ENCODE measurements at places on chromosomes 2 and 18.

DNA sequence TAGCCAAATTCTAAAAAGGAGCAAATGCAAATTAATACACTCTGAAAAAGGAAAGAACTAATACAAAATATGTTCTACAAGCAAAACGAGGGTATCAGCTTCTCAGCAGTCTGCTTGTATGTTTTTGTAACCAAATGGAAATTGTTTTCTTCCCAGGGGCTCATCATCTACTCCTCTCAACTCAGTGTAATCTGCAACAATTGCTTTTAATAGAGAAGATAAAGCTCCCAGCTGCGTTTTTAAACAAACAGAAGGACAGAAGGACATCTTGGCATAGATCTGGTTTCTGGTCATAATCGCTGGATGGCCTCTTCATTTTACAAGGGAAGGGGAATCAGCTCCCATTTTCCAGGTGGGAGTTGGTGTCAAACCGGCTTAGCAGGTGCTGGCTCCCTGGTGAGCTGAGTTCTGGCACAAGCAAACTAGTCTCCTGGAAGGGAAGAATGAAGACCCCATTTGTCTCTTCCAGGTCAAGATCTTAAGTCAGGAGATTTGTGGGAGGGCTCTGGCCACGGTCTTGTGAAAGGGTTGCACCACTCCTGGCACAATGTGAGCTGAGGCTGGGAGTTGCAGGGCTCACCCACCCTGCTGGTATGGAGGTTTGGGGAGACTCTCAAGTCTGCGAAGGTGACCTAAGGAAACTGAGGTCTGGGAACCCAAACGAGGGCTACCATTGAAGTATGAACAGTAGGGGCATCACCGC lies 41.6 kb downstream of the NPPC start:
- DNase-seq, result no peak

GRCh38 chr2:217327953-217328621 lies 468.2 kb upstream of the TNP1 start:
- DNase-seq, result no peak

GRCh38 chr2:189437926-189438325 lies 3.3 kb upstream of the WDR75 start:
- no peak for DNase-seq

GRCh38 chr2:7007488-7007845 lies 90.3 kb downstream of the RNF144A start:
- DNase-seq, result no peak

DNA sequence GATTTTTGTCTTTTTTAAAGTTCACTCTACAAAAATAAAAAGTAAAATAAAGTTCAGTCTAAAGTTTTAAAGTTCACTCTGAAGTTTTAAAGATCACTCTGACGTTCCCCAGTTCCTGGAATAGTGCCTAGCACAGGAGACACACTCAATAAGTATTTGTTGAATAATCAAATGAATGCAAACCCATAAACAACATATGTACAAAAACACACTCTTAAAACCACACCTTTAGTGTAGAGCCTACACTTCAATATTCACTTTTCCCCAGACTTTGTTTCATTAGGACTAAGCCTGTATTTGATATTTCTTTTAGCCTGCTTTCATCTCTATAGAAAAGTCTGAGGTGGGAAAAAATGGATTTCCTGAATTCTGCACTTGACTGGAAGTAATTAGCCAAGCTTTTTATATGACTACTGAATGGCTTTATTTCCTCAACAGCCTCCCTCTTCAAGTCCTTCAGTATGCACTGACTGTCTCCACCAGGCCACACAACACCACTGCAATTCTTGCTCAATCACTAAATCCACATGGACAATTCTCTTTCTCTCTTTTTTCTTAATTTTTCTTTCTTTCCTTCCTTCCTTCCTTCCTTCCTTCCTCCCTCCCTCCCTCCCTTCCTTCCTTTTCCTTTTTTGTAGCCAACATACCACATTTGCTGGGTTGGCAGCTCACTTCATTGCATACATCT lies 104.6 kb downstream of the SS18 start:
- DNase-seq, result no peak

GRCh38 chr2:29114946-29115609 lies at the start of gene CLIP4:
CLIP4 (plus strand) TSS chr2:29115415; CDS start chr2:29121389, 5,974 bp downstream.
- peak; percentile 77 for DNase-seq

DNA sequence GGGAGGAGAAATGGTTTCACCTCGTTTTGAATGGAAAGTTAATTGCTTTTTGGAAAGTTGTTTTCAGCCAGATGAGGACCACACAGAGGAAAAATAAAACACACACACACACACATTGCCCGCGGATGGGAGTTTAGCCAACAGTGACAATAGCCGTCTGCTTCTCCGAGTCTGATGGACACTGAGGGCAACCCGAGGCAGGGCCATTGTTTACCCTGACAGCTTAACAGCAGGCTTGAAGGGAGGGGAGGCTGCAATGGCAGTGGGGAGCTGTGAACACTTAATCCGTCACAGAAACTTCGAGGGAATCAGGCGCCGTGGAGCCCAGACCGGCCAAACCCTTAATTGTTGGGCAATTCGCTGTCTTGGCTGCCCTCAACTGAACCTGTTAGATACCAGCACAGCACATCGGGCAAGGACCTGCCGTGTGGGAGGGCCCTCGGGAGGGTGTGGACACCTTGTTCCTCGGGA lies 145.9 kb downstream of the ACKR3 start:
- DNase-seq, result no peak

GRCh38 chr2:176161825-176162626 lies 4.9 kb downstream of the HOXD3 start:
- DNase-seq, result no peak

DNA sequence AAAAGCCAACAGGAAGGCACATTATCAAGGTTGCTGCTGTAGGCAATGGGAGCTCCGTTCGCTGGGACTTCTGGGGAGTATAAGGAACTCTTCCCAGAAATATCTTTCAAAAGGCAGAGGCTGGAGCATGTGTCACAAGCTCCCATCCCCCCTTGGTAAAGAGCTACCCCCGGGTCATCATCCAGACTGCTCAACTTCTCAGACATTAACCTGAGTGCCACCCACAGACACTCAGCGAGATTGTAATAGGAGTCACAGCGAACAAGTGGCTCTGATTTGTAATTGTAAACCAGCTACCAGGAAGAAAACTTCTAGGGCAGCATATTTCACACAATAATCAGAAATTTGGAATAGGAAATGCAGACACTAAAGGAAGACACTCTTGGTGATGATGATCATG lies 290.2 kb upstream of the PARD3B start:
- no peak for DNase-seq

DNA sequence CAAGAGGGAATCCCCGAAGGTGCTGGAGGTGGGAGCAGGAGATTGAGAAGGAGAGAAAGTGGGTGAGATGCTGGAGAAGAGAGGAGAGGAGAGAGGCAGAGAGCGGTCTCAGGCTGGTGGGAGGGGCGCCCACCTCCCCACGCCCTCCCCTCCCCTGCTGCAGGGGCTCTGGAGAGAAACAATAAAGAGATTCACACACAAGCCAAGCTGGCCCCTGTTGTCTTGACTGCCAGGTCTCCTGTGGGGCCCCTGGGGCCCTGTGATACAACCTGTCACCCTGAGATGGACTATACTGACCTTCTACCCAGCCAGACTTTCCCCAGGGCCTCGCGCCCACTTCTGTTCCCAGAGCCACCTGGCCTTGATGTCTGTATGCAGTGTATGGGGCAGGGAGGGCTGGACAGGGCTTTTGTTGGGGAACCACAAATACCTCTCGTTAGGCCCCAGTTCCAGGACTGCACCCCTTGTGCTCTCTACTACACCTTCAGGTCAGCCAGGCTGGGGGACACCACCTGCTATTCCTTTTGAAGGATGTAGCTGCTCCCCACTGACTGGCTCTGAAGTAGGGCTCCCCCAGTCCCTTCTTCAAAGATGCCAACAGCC lies 8.0 kb upstream of the SPEG start:
- no peak for DNase-seq

DNA sequence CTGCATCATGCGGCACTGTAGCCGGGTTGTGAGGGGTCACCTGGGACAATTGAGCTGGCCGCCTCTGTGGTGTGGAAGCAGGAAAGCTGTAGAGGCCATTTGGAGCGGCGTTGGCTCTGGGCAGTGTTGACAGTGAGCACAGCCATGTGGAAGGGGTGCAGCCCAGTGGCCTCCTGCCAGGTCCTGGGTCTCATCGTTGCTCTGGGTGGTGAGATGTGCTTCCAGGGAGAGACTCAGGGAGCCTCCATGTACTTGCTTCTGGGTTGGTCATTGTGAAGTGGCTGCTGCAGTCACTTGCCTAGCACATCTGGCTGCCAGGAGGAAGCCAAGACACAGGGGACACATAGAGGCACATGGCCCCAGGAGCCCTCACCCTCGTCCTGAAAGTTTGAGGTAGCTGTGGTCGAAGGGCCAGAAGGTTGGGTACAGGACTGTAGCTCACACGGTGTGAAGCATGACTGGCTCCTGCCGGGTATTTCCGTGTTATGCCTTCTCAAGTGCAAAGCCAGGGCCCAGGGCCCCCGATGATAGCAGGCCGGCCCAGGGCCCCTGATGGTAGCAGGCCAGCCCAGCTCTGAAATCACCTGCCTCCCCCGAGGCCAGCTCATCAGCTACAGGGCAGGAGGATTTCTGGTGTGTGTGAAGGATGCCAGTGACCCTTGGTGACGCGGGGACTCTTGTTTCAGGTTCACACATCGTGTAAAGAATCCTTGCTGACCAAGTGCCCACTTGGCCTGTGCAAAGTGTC lies 82.6 kb downstream of the DGKD start:
- DNase-seq, result no peak

GRCh38 chr2:184769686-184770085 lies 171.4 kb downstream of the ZNF804A start:
- no peak for DNase-seq

DNA sequence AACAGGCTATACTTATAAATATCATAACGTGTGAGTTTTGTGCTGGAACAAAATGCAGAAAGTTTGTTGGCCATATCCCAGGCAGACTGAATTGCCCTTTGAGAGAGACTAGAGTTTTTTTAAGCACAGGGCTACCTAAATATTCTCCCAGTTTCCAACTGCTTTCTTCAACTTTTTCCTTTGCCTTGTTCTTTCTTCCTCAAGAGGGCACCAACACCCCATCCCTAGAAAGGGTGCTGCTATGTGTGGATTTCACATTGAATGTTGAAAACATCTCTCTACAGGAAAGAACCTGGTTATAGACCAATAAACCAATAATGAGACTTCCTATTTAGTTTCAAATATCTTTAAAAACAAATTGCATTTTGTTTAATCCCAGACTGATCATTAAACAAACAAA lies 87.9 kb downstream of the ICOS start:
- no peak for DNase-seq

GRCh38 chr18:9869715-9870430 lies 15.9 kb upstream of the TXNDC2 start:
- DNase-seq, result no peak

GRCh38 chr2:2723064-2723463 lies 392.0 kb upstream of the MYT1L start:
- DNase-seq, result no peak

- no peak for DNase-seq
These were observed 95.1 kb upstream of the L3MBTL4 start for GRCh38 chr18:6509832-6510231.

DNA sequence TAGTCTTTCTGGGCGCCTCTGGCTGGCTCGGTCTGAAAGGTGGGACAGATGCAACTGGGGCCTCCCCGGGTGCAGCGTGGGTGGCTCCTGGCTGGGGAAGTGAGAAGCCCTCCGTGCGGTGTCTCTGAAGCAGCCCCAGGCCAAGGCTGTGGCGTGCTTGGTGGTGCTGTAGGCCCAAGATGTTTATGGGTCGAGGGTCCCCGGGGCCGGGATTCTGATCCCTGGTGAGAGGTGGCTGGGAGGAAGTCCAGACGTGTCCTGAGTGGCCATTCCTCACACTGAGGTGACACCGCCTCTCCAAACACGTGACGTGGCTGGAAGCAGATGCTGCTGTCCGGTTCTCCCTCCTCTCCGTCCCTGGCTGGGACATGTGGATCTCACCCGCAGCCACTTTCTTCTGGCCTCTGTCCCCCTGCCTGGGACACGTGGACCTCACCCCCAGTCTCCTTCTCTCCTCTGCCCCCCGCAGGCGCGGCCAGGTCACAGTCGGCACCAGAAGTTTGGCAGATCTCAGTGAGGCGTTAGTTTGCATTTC lies 12.6 kb downstream of the RTP5 start:
- DNase-seq, result peak; percentile 82

DNA sequence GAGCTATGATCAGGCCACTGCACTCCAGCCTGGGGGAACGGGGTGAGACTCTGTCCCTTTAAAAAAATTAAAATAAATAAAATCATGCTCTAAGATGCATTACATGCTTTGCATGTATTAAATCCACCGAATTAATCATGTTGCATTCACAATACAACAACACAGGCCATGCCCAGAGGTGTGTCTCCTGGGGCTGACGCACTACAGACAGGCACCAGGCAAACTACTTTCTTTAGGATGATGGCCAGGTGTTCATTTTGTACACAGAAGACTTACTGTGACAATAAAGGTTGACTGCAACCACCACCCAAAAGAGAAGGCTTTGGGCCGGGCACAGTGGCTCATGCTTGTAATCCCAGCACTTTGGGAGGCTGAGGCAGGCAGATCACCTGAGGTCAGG lies 226.8 kb upstream of the PXDN start:
- no peak for DNase-seq

DNA sequence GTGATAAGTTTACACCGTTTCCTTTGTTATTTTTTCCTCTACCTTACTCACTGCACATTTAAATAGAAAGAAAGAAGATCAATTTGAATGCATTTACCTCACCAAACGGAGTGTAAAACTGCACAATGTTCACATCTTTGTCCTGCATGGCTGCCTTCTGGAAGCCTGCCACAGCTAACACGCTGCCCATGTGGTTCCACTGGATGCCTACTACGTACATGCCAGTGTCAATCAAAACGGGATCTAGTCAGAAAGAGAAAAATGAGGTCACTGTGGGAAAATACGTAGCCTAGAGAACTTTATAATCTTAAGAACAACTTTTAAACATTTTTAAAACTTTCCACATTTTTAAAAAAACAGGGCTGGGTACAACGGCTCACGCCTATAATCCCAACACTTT lies 16.4 kb downstream of the WDR35 start:
- no peak for DNase-seq

DNA sequence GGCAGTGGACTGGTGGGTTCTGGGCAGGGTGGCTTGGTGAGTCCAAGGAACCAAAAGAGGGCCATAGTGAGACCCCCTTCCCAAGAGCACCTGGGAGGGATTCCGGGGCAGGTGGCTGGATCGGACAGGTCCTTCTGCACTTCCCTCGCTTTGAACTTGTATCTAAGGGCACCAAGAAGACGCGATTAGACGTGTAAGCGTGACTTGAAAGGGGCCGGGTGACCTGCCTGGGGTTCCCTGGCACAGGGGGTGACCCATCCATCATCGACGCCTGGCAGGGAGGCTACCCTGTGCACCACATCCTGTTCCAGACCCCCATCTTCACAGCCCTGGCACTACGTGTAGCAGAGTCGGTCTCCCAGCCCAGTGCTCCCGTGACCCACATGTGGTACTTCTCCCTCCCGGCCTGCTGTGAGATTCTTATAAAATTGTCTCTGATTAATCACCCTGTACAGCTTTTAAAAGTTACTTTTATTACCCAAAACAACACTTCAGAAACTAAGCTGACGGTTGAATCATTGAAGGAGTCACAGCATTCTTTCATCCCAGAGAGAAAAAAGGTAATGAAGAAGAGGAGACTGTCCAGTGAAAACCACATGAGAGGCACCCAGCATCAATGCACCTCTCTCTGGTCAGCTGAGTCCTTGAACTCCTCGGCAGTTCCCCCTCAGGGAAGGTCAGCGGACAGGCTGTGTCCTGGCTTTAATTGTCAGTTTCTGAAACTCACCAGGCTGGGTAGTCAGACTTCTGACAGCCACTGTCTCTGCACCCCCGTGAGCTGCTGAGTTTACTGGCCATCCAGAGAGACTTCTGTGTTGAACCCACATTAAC lies 13.0 kb downstream of the SH3BP4 start:
- no peak for DNase-seq

Measured in stimulated activated CD8-positive, alpha-beta memory T cell treated with anti-CD3 and anti-CD28 coated beads, Interleukin-4, amount 100 ng/mL, for 48 hours (primary cell).